ENCODE measurements at places on chromosomes 11 and 22. TPM values are rescaled to one million over a fixed set of nuclear protein-coding genes. Genes with fewer than 3 reads are reported as not detected.

GRCh38 chr11:93199616-93200015, 1.8 kb upstream of the SLC36A4 start:
- ATAC-seq, result no peak

The POTEH gene
- total RNA-seq, result not detected

- no peak for ATAC-seq
Observed at GRCh38 chr22:46564084-46564714, 26.8 kb upstream of the CELSR1 start.

The ATM gene
- total RNA-seq, result 89.7 TPM

GRCh38 chr11:105137286-105137685, 2.3 kb downstream of the CARD18 start:
- ATAC-seq, result no peak

DNA sequence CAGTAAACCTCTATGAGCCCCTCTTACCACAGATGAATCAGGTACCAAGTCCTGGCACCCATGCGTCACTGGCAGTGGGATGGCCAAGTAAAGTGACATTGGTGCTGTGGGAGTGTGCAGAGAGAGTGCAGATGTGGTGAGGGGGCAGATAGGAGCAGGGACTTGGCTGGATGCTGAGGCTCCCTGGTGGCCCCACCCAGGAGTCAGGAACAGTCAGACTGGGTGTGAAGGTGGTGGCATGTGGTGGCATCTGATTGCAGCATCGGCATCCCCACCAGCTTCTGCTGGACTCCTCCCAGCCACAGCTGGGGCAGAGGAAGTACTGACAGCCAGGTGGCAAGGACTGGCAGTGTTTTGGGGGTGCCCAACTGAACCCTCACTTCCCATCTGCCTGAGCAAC, 11.4 kb downstream of the DGAT2 start:
- no peak for ATAC-seq

GRCh38 chr22:36461665-36462649, 19.5 kb downstream of the TXN2 start:
- no peak for ATAC-seq

The APOL3 gene
- total RNA-seq, result 118 TPM
